ENCODE measurements at places on chromosomes 13 and 19.
A peak's percentile ranks its signal among the peaks of the same experiment; 100 is the strongest.

DNA sequence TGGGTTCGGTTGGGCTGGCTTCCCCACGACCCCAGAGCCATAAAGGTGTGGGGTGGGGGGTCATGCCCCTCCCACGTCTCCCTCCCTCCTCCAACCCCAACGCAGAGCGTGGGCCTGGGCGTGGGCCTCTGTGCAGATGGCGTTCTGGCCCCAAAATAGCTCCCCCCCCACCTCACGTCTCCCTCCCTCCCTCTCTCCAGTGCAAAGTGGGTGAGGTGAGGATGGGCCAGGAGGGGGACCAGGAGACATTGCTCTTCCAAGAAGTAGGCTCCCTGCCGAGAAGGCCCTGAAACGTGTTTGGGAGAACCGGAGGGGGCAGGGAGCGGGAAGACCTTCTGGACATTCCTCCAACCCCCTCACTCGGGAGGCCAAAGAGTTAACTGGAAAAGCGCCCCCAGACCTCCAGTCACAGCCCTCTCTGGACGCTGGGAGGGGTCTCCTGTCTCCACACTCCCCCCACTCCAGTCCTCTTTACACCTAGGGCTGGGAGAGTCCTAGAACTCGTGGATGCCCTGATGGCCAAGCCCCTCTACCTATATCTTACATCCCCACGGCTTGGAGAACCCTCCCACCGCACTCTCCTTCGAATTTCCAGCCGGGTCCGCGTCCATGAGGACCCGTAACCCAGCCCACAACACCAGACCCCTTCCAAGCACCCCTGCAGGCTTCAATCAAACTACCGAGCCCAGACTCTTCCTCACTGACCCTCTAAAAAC lies 855 bp downstream of the UNC13A start:
- no peak for DNase-seq

GRCh38 chr13:20128459-20128931 lies 32.4 kb downstream of the GJA3 start:
- no peak for DNase-seq

- no peak for DNase-seq
These were observed 26.2 kb upstream of the HIF3A start for GRCh38 chr19:46270521-46271256.

DNA sequence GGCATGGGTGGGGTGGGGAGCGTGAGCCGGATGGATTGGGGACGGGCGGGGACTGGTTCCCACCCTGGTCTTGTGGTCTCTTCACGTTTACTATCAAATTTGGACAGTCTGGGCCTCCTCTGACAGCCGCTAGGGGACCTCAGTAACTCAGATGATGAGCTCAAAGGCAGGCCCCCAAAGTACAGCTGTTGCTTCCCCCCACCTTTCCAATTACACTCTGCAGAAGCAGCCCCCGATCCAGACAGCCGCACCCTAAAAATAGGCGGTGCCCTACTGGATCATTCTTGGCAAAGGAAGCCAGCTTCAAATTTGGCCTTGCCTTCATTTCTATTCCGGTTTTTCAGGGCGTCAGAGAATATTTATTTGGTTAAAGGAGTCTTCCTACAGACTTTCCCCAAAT lies 1.9 kb upstream of the FOXO1 start:
- DNase-seq = peak; percentile 57

DNA sequence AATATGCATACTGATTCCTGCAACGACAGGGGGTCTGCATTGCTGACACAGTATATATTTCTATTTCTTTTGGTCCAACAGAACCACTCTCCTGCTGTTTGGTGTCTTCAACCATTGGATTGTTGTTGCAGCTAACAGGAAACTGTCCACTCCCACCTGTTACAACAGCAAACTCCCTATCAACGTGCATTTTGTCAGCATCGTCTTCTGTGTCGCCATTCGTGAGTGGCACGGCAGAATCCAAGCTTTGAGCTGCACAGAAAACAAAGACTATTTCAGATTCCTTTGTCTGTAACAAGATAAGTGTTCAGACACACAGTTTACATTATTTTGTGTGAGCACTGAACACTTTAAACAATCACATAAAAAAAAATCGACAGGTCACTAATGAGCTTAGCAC lies 31.3 kb downstream of the ANKRD10 start:
- no peak for DNase-seq

- no peak for DNase-seq
These were observed 79.6 kb downstream of the GGACT start for GRCh38 chr13:100508996-100509395.

DNA sequence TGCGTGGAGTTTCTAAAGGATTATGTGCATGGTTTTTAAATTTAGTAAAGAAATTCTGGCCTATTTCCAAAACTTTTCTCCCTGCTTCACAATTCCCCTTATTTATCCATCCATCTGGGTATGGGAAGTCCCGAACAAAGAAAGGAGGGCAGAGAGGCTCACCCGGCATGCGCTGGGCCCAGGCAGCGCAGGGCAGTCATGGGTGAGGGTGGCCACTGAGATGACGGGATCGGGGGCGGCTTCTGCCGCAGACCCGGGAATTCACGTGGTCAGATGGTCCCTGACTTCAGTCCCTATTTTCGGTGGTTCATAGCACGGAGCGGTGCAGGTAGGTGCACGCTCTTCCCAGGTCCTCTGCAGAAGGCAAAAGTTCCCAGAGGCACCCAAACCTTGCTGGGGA lies 14.5 kb downstream of the IRS2 start:
- no peak for DNase-seq

DNA sequence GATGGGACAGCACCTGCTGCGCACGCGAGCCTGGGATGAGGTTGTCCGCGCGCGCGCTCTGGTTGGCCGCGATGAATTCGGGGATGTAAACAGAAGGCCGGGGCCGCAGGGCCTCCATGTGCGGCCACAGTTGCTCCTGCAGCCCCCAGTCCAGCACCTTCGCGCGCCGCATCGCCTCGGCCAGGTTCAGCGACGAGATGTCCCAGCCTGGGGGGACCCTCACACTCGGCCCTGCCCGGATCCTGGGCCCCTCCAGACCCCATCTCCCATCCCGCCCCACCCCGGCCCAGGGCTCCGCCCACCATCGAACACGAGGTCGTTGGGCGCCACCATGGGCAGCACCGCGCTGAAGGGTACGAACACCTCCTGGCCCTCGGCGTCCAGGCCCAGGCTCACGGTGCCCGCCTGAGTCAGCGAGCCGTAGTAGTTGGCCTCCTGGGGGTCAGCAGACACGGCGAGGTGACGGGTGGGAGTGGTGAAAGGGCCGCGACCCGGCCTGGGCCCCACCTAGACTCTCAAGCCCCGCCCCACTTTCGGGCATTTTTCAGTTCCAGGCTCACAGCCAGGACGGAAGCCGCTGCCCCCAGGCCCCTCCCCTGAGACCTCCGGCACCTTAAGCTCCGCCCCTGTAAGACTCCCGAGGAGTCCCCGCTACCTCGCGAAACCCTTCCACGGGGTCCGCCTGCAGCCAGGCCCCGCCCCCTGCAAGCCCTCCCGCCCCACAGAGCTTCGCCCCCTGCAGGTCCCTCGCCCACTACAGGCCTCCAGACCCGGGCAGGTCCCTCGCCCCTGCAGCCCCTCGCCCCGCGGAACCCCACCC lies 1.1 kb downstream of the ISYNA1 start:
- peak; percentile 86 for DNase-seq

- DNase-seq = no peak
These were observed 662.8 kb upstream of the SLITRK6 start for GRCh38 chr13:86462011-86462410.

- DNase-seq = no peak
These were observed 2.8 kb upstream of the CEACAM5 start for GRCh38 chr19:41705393-41706174.

DNA sequence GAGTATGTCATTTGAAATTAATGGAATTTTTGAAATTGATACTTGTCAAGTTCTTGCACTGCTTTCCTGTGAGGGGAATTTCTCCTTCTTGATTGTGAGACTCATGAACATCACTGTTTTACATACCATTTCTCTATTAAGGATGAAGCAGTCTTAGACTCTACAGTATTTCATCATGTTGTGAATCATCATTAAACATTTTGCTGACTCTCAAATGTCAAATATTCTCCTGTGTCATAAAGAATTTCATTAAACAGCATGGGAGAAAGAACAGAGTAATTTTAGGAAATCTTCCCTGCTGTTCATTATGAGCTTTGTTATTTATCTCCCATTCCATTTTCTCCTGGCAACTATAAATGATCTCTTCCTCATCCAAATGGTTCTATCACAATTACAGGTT lies 729.0 kb downstream of the PCDH9 start:
- no peak for DNase-seq

DNA sequence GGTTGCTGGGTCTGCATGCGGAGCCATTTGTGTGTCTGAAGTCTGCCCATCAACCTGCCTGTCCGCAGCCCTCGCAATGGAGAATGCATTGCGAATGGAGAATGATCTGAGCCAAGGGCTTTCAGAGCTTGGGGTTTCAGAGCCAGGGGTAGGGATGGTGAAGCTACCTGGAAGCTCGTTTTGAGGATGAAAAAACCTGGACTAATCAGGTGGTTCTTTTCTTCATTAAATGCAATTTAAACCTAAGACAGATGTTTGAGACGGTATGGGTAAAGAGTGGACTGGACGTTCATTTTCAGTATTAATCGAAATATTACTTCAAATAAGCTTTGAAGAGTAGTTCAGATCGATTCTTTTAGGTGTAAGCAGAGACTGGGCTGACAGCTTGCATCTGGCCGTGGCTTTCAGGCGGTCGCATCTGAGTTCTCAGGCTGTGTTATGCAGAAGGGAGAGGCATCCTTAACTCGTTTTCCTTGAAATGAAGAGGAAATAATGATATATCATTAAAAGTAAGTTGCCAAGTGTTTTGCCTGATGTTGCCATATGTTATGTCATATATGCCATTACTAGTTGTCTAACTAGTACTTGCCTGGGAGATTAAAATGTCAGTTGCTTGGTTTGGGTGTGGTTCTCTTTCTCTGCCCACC lies 801 bp downstream of the MCF2L start:
- no peak for DNase-seq

DNA sequence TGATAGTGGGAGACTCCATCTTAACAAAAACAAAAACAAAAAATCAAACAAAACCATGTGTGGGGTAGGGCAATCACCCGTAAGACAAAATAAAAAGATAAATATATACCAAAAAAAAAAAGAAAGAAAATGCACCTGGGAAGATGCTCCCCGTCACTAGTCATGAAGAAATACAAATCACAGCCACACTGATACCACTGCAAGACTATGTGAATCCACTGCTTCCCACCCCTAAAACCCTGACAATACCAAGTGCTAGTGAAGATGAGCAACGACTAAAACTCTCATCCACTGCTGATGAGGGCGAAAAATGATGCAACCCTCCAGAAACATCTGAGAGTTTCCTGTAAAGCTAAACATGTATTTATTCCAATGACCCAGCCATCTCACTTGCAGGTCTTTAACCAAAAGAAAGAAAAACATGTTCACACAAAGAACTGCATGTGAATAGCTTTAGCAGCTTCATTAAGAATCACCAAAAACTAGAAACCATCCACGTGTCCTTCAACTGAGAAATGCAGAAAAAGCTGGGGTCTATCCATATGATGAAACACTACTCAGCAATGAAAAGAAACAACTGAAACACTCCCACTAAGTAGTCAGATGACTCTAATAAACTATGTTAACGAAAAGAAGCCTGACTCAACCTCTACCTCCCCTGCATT lies 31.7 kb downstream of the BRD4 start:
- DNase-seq = no peak

- DNase-seq = no peak
These were observed 4.5 kb upstream of the CADM4 start for GRCh38 chr19:43644181-43644580.

DNA sequence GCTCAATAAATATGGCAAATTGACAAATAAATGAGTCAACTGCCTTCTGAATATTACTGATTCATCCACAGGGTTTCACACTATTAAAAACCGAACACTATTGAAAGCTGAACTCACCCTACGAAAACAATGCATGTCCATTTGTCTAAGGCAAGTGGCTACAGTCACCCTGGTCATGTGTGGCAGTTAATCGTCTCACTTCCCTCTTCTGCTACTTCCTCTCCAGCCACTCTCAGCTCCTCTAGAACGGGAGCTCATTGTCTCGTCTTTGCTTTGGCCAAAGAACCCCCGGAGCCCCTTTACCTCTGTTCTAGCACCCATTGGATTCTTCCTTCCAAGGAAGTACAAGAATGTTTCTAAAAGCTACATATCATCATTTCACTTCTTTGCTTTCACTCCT lies 74.4 kb upstream of the ZNF599 start:
- no peak for DNase-seq

- DNase-seq = no peak
These were observed 584.6 kb downstream of the GPC6 start for GRCh38 chr13:93811071-93811737.

DNA sequence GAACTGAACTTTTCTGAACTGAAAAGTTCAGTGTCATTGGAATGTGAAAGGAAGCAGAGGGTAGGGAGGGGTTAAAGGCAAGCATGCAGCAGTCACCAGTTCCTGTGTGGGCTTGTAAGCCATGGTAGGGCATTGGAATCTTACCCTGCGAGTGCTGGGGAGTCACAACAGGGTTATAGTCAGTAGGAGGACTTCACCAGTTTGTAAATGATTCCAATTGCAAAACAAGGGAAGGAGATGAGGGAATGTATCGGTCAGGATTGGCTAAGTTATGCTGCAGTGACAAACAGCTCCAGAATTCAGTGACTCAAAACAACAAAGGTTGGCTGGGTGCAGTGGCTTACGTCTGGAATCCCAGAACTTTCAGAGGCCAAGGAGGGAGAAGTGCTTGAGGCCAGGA lies 12.8 kb downstream of the LYPD3 start:
- no peak for DNase-seq

DNA sequence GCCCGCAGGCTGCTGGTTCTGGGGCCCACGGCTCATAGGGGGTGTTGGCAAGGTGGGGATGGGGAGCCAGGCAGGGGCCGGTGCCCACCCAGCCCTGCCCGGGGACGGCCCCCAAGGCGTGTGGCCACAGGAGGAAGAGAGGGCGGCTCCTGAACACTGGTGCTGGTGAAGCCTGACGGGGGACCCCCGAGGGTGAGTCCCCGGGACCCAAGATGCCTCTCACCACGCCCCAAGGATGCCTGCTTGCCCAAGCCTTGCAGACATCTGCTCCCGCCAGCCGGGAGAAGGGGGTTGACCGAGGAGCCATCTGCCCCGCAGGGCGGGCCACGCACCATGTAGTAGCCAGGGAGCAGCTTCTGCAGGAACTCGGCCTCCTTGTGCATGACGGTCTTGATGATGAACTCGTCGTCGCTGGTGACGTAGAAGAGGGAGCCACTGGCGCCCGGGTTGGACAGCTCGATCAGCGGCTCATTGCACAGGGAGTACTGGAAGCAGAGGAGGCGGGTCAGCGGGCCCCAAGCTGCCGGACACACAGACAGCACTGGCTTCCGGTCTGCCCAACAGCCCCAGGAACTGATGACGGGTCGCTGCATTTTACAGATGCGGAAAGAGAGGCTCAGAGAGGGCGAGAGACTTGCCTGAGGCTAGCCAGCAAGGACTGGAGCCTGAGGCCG lies 29.6 kb upstream of the CACTIN start:
- DNase-seq = no peak

DNA sequence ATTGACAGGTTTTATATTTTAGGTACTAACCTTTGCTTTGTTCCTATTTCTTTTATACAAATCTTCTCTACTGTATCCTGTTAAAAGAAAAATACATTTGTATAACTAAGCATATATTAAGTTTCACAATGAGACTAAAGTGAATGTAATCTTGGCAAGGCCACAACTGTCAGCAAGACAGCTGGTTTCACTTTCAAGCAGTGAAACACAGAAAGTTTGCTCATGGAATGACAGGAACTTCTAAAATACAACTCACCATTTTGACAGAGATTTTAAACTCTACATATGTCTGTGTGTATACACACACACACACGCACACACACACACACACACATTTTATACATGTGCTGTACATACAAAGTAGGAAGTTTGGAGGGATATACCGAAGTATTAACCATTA lies 53.3 kb downstream of the PARP4 start:
- no peak for DNase-seq

GRCh38 chr19:3034656-3035541 lies 5.8 kb upstream of the TLE2 start:
- no peak for DNase-seq
